NAMALWA (cell line): ENCODE measurements at places on chromosomes 3 and 15.

DNA sequence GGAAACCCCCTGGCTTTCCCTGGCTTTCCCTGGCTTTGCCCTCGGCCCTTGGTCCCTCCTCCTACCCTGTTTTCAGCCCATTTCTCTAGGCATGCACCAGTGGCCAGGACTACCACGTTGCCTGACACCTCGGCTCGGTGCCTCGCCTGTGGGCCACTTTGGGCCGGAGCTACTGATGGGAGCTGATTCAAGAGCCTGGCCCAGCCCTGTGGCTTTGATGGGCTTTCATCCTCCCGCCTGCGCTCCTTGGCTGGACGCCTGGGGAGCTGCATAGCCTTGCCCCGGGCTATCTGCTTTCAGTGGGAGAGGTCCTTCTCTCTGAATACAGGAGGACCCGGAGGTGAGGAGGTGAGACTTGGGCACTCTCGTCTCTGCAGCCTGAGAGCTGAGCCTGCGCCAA, 192.7 kb upstream of the HES1 start:
- DNase-seq, result no peak

DNA sequence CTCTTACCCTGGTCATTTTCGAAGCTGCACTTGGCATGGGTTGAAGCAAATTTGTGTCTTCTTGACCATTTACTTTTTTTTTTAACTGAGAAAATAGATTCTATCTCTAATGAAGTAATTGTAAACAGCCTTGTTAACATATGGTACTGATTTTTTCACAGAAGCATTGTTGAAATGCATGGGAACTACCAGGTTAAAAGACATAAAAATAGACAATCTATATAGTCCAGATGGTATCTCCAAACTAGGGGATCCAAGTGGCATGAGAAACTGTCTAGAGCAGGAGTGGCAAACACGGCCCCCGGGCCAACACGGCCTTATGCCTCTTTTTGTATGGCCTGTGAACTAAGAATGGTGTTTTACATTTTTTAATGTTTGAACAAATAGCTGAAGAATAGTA, 41.9 kb downstream of the CACNA1D start:
- DNase-seq, result no peak

- no peak for DNase-seq
Measured at GRCh38 chr3:14803981-14804834, 14.6 kb upstream of the FGD5 start.

- no peak for DNase-seq
Measured at GRCh38 chr3:42711491-42712343, 9.1 kb upstream of the HHATL start.

DNA sequence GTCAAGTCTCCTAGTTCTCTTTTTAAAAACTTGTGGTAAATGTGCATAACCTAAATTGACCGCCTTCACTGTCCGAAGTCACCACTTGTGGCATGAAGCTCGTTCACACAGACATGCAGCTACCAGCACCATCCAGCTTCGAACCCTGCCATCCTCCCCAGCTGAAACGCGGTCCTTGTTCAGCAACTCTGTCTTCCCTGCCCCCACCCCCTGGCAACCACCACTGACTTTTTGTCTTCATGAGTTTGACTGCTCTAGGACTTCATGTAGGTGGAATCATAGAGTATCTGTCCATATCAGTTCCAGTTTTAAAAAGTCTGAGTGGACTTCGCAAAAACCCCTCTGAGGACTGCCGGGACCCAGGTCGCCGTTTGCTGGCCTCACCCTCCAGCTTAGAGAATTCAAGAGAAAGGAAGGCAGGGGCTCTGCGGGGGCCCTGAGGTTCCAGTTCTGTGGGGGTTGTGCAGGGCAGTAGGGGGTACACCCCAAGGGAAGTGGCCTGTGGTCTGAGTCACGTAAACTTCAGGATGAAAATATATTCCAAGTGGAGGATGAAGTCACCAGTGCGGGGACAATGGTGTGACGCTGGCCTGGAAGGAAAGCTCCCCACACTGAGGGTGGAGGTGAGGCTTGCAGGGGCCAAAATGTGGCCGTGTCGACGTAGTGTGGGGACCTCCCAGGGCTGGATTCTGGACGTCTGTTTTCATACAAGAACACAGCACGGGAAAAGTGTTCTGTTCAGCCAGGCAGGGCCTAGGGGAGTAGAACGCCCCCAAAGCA, 67.6 kb downstream of the ABTB1 start:
- DNase-seq, result no peak

- no peak for DNase-seq
Measured at GRCh38 chr3:85495602-85496001, 536.8 kb downstream of the CADM2 start.
